NCI-H460 (cell line): ENCODE measurements at places on chromosomes 7 and 10. TPM values are rescaled to one million over a fixed set of nuclear protein-coding genes. Genes with fewer than 3 reads are reported as not detected.

- no peak for DNase-seq
Measured at GRCh38 chr10:120832106-120832505, 19.1 kb upstream of the WDR11 start.

DNA sequence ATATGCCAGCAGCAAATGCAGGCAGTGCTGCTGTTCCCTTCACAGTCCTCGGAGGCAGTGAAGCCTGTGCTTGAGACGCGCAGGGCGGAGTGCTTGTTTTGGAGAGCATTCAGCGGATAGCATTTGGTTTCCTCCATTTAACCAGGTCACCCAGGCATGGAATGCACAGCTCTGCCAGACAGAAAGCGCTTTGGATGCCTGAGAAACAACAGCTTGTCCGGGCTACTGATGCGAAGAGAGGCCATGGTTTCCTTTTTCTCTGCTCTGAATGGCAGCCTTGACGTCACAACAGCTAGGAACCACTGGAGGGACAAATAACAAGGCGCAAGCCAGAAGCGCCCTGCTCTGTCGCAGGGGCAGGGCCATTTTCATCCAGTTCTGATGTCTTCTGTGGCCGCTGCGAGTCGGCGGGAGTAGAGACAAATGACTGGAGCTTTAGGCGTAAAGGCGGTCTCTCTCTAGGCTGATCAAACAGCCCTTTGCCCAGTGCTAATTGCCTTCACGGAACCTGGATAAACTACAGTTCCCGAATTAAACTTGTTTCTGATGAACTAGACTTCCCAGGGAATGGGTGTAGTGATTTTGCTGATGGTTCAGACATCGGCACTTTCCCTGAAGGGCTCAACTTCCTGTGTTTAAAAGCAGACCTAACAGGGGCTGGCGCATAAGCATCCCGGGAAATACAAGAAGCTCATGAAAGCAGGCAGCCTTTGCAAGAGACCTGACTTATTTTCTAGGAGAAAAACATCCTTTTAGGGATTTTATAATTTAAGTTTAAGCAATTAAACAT is 187.6 kb upstream of the KLF14 start:
- DNase-seq = no peak

- DNase-seq = no peak
Measured at GRCh38 chr10:12975266-12975665, 26.2 kb downstream of the CCDC3 start.

DNA sequence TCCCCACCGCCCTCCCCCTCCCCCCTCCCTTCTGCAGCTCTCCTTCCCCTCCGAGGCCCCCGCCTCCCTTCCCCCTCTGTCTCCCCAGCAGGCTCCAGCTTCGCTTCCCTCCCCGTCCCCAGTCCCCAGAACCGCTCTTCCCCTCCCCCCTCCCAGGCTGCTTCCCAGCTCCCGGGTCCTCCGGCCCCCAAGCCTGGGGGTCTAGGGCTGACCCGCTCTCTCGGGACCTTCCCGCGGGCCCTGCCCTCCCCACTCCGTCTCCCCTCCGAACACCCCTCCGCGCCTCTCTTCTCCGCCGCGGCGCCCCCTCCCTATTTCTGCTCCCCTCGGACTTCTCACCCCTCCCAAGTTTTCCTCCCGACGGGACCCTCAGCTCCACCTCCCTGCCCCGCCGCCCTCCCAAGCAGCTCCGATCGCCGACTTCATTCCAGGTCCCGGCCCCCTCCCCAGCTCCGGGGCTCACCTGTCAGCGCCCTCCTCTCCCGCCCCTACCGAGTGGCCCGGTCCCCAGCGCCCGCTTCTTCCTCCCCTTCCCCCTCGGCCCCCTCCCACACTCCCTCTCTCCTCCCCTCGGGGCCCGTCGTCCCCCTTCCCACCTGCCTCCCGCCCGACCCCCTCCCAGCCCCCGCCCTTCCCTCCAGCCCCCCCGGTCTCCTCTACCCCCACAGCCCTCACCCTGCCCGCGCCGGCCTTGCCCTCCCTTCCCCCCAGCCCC is 990 bp downstream of the ZNF467 start:
- DNase-seq = no peak

Gene CCL26
- total RNA-seq = 0.27 TPM in 1 of 2 replicates, not detected in the other

DNA sequence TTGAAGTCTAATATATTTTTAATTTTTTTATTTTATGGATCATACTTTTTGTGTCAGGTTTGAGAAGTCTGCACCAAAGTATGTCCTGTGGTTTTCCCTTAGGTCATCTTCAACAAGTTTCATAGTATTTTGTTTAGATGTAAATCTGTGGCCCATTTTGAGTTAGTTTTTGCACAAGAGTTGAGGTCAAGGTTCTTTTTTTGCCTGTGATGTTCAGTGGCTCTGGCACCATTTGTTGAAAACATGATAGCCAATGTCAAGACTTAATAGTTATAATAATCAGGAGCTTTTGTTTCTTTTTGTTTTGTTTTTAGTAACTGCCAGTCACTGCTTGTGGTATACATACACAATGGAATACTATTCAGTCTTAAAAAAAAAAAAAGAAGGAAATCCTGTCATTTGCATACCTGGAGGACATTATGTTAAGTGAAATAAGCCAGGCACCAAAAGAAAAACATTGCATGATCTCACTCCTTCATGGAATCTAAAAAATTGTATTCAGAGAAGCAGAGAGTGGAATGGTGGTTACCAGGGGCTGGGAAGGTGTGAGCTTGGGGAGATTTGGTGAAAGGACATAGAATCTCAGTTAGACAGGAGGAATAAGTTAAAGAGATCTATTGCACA is 61.3 kb downstream of the EGFR start:
- DNase-seq = no peak

GRCh38 chr10:1502451-1502850 is 234.9 kb downstream of the ADARB2 start:
- DNase-seq = no peak

- DNase-seq = peak; percentile 70
Measured at GRCh38 chr7:138935465-138936011, 45.7 kb downstream of the KIAA1549 start.

Gene OR2A42
- total RNA-seq = not detected in 2 replicates

DNA sequence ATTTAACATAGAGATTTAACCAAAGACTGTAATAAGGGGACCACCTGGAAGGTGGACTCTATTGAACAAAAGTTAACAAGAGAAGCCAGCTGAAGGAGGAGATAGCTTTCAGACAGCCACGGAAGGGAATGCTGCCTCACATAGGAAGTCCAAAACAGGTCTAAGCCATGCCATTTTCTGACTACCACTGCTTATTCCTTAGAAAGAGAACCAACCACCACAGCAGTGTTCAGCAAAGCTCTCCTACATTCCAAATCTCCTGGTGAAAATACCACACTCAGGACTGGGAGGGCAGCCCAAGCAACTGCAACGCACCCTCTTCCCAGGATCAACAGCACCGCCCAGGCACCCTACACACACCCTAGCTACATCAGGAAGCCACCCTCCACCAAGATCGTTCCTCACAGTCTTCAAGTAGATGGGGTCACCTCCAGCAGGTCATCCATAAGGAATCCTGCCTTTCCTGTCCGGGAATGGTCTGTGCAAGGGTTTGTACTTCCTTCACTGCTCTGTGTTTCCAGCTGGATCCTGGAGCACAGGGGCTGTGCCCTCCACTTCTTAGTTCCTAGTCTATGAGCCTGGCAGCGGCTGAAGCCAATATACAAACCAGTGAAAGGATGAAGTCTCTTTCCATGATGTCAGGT is 2.5 kb downstream of the KIAA1549 start:
- no peak for DNase-seq

GRCh38 chr10:58753425-58753824 is 240.8 kb downstream of the BICC1 start:
- no peak for DNase-seq

GRCh38 chr7:118352867-118353453 is 128.5 kb downstream of the ANKRD7 start:
- peak; percentile 55 for DNase-seq

Gene NUTM2D
- total RNA-seq = 0.67 and 0.75 TPM in 2 replicates

DNA sequence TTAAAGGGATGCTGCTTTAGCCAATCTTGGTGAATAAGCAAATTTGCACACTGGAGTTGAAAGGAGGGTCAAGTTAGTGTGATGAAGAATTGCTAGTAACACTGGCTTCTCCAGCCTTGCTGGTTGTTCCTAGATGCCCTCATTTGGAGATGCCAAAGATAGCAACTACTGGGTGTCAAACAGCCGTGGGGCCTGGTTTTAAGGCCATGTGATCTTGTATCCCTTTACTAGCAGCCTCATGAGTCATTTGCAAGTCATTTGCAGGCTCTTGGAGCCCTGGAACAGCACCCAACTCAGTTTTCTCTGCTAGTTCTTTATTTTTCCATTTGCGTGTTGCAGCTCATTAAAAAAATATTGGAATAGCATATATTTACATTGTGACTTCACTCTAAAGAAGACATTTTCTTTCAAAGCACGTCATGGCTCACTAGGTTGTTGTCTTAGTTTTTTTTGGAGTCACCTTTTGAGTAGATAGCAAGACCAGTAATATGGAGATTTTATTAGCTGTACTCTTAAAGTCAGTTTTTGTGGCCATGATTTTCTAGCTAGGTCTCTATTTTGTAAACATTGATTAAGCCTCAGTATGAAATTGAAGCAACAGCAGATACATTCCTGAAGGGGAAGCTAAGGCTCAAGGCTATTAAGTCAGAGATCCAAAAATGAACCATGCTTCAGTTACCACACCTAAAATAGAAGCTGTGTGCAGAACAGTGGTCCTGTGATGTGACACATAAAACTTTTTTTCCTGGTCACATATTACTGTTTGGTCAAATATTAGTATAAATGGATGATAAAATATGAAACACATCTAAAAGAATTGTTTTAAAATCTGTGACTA is 1.3 kb downstream of the LSMEM1 start:
- peak; percentile 39 for DNase-seq

Gene C10orf67
- total RNA-seq = 0.09 TPM in 1 of 2 replicates, not detected in the other

DNA sequence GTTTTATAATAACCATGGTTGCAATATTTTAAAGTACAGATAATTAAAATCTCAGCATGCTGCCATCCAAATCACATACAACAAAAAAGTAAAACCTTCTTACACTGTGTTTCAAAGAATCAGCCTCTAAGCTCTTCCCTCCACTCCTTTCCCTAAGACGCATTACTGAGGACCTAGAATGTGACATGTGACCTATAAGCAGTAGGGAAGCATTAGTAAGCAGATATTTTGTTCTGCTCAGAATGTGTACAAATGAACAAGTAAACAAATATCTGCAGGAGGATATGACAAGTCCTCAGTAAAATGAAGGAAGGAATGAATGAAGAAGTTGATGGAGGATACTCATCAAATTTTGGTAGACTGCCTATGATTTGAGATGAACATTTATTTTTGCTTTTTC is 49.1 kb downstream of the RAB11FIP2 start:
- no peak for DNase-seq

- DNase-seq = no peak
Measured at GRCh38 chr7:99032928-99033327, 111.0 kb downstream of the SMURF1 start.

Gene MLLT10
- 30.5 and 35.5 TPM in 2 replicates for total RNA-seq

Gene SVOPL
- not detected in 2 replicates for total RNA-seq

- peak; percentile 45 for DNase-seq
Measured at GRCh38 chr10:47214520-47214919, 85.5 kb upstream of the GDF10 start.

- DNase-seq = no peak
Measured at GRCh38 chr10:4672201-4672600, 153.8 kb upstream of the AKR1E2 start.

Gene GPR15LG
- not detected in 2 replicates for total RNA-seq

- no peak for DNase-seq
Measured at GRCh38 chr10:124122211-124122610, 28.8 kb upstream of the CHST15 start.

DNA sequence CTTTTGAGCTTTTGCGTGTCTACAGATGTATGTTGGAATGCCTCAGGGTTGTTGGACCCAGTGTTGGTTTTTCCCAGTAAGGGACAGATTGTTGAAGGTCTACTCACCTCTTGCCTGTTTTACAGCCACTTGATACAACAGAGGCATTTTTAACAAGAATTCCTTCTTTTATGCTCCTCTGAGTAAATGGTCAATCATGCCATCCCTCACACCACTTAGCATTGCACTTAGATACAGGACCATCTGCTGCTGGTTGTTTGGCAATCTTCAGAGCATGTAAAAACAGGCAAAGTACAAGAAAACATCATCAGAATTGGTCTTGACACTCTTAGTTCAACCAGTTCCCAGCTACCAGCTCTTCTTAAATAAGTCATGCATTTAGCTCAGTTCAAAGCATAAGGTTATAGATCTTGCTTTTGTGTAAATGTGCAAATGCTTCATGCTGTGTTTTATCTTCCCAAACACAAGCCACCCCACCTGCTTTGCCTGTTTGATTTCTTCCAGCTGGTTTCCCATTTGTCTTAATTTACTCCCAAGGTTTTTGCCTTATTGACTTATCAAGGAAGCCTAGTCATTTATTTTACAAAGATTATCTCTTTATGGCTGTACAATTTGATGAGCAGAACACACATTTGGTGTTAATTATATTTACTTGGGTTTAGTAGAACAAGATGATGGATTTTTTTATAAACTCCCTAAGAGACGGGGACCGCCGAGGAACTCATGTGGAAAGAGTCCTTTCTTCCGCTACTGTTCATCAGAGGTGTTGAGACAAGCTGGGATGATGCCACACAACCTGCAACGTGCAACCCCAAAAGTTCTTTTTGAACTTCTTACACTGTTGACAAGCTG is 136.6 kb downstream of the AHR start:
- DNase-seq = no peak

Gene ADCY1
- 1.5 and 2.3 TPM in 2 replicates for total RNA-seq

DNA sequence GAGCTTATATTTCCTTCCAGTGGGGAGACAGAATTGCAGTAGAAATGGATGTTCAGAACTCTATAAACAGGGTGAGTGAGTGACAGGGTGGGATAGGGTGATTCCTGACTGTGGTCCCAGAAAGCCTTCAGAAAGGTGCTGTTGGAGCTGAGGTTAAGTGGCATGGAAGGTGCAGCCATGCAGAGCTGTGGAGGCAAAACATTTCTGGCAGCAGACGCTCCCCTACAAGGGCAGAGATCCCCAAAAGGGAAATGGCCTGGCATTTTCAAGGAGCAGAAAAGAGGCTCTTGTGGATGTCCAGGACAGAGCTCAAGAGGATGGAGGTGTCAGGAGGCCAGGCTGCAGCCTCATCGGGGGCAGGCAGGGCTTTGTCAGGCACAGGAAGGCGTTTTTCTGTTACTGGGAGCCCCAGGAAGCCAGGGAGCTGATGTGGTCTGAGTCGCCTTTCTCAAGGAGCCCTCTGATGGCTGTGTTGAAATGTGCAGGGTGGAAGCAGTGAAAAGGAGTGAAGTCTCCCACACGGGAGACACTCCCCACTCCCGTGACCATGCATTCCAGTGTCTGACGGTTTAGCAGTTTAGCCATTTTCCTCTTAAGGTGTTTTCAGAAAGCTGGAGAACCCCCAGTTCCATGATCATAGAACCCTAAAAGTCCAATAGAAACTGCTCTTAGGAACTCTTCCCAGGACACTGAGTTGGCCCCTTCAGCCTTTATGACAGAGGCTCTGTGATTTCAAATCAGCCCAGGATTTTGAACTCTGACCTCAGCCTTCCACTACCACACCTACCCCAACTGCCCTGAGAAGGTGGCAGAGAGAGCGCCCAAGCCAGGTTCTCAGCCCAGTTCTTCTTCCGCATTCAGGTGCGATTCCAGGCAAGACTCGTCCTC is 96.2 kb downstream of the C10orf105 start:
- no peak for DNase-seq
